ENCODE measurements at places on chromosomes 7 and 10.
A peak's percentile ranks its signal among the peaks of the same experiment; 100 is the strongest.

GRCh38 chr7:43362652-43363034 is 220.3 kb upstream of the STK17A start:
- DNase-seq, result no peak

DNA sequence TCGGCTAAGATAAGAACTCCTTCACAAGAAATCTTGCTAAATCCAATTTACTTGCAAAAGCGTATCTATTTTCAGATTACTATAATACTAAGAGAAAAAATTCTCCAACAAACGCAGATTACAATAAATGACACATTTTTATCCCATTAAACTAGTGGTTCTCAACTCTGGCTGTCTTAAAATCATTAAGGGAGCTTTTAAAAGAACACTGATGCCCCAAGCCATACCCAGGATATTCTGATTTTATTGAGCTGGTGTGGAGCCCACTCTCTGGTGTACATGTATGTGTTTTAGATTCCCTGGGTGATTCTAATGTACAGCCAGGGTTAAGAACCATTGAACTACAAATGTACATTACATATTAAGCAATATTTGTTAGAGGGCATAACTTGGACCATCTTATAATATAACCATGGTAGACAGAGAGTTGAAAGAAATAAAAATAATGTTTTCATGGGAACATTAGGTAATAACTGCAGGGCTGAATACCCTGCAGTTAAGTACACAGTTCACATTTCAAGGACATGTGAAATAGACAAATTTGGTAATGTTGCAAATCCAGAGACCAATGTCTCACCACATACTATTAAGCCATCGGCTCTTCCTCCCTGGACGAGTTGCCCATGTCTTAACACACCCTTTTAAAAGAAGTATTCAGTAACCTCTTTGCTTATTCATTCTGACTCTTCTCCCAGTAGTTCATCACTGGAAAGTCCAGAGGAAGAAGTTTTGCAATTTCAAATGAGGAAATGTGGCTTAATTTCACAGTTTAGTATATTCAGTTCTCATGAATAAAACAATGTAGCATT is 6.2 kb downstream of the GSAP start:
- peak; percentile 10 for DNase-seq

DNA sequence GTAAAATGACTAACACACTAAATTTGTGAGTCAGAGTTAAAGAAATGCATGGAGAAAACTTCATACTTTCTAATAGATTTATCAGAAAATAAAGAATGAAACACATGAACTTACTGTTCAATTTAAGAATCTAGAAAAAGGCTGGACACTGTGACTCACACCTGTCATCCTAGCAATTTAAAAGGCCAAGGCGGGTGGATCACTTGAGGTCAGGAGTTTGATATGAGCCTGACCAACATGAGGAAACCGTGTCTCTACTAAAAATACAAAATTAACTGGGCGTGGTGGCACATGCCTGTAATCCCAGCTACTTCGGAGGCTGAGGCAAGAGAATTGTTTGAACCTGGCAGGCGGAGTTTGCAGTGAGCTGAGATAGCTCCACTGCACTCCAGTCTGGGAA is 1106.2 kb upstream of the LRRN3 start:
- DNase-seq, result no peak

DNA sequence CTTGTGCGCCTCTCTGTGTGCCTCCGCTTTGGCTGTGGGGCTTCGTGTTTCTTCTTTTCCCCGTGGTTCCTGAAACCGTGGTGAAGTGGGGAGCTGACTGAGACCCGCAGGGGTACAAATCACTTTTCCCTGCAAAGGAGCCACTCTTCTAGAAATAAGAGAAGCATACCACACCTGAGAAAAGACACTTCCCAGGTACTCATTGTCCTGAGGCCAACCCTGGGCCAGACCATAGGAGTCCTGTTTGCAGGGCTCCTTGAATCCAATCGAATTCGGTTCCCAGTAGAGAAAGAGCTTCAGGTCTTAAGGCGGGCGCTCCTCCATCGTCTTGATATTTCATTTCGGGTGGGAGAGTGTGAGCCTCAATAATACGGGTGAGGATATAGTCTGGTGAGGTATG is 32.4 kb upstream of the ZNF273 start:
- DNase-seq, result no peak

DNA sequence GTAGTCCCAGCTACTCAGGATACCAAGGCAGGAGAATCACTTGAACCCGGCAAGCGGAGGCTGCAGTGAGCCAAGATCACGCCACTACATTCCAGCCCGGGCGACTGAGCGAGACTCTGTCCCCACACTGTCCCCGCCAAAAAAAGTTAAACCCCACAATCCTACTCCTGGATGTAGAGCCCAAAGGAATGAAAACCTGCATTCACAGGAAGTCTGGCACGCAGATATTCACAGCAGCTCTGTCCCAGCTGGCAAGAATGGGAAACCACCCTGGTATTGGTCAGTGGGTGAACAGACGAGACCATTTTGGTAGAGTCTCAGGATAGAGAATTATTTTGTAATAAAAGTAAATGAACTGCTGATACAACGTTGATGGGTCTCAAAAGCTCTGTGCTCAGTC is 225.2 kb downstream of the MAD1L1 start:
- no peak for DNase-seq

DNA sequence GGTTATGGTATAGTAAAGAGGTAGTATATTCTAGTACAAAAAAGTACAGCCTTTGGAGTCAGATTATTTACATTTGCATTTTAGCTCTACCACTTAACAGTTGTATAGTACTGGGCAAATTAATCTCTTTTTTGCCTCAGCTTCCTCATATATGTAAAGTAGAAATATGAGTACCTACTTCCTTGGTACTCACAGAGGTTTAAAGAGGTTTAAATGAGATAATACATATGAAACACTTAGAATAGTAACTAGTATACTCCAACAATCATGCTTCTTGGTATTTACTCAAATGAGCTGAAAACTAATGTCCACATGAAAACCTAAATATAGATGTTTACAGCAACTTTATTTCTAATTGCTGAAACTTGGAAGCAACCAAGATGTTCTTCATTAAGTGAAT is 14.7 kb downstream of the FRA10AC1 start:
- DNase-seq, result no peak

DNA sequence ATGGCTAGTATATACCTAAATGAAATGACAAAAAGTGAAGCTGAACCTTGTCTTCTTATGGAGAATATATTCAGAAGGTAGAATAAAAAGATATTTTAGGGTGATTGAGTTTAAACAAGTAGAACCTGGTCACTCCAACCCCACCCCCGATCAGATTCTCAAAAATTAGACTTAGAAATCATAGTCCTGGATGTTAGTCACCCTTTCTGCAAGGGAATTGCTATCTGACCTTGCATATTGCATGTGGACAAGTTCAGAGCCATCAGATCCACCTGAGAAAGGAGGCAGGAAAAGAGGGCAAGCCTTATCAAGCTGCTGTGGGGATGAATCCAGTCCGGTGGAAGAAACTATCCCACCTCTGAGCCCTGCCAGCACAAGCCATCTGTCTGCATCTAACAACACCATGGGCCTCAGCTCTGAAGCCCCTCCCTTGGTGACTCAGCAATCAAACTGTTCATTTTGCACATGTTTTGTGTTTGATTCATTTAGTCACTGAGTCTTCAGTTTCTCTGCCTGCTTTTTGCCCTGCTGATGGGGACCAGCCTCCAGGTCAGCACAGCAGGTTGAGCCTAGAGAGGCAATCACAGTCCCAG is 727.3 kb downstream of the AUTS2 start:
- DNase-seq, result no peak

- no peak for DNase-seq
Observed at GRCh38 chr7:108561047-108561619, 8.4 kb downstream of the THAP5 start.

DNA sequence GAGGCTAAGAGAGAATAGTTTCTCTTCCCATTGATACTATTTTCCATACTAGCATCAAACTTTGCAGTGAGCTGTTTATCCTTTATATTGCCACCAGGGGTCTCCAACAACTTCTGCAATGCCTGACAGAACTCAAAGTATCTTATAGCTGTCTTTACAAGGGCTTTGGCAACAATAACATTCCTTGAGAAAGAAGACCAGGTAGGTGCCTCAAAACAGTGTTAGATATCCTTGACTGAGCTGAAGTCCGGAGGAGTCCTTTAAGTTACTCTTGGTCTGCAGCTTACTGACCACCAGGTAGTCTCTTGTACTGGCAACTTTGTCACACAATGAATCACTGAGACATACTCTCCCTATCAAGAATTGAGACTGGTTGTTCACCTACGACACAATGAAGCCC is 30.0 kb upstream of the TES start:
- peak; percentile 73 for DNase-seq

GRCh38 chr7:45123913-45124710 is 12.6 kb upstream of the TBRG4 start:
- DNase-seq, result no peak

- DNase-seq, result no peak
Observed at GRCh38 chr10:27614776-27615175, 110.7 kb downstream of the RAB18 start.

- no peak for DNase-seq
Observed at GRCh38 chr7:512146-512510, 7.5 kb downstream of the PDGFA start.

GRCh38 chr7:138981332-138982203 is at the start of gene KIAA1549:
KIAA1549 (minus strand) TSS chr7:138981389; CDS start chr7:138981269, 120 bp downstream.
- peak; percentile 50 for DNase-seq

DNA sequence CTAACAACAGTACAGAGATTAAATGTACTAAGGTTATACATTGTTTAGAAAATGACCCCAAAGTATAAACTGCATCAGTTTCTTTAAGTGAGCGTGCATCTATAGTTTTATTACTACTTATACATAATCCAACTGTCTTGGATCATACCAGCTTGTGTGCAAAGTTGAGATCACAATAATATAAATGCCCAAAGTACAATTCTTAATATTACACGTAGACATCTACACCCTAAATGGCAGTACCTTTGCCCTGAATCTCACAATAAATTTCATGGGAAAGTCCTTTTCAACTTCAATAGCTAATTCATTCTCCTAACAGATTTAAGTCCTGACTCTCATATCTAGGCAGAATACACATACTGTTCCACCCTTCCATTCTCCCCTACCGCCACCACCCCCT is 11.8 kb downstream of the SCIN start:
- DNase-seq, result no peak

DNA sequence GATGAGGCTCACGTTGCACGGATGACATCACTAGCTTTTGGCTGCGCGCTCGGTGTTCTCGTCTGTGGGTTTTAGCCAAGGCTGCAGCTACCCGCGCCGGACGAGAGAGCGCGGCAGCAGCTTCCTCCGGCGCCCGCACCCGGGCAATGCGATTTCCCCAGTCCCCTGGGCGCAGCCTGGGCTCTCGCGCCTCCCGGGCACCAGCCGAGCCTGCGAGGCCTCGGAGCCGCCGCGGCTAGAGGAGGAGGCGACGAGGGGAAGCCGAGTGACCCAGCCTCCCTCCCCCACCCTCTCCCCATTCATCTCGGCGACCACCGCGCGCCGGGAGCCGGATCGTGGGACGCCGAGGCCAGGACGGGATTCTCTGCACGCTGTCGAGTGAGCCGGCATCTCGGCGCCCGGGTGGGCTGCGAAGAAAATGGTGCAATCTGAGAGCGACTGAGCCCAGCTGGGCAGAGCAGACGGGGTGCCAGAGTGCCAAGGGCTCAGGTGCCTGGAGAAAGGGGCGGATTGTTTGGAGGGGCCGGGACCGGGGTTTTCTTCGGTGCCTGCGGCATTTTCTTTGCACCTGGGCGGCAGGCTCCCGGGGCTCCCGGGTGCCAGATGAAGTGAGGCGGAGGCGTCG is 1.2 kb upstream of the TMEM178B start:
- DNase-seq, result no peak

DNA sequence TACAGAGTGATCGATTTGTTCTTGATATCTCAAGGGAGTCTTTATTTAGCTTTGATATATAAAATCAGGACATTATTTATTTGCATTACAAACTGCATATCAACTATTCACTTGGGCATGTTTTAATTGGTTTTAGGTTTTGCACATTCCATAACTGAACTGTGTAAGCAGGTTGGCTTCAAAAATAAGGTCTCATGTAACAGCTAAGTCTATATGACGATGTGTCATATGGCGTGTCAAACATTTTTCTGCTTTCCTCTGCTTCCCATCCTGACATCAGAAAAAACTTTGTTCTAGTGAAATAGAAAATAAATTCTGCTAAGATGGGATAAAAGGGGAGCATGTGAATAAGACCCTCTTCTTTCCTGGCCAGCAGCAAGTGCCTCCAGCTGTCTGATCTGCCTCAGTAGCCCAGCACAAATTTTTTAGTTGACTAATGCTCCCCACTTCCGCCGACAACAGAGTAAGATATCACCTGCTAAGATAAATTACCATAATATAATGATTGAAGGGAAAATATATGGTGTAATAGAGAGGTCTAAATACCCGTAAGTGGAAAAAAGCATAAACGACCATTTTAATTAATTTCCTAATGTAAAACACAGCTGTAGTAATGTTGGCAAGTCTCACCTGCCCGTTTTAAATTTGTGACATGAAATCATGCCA is 180.5 kb downstream of the TAX1BP1 start:
- DNase-seq, result no peak

- peak; percentile 1 for DNase-seq
Observed at GRCh38 chr10:86632009-86632800, 22.1 kb upstream of the OPN4 start.

- DNase-seq, result no peak
Observed at GRCh38 chr7:15330943-15331342, 230.9 kb downstream of the AGMO start.

DNA sequence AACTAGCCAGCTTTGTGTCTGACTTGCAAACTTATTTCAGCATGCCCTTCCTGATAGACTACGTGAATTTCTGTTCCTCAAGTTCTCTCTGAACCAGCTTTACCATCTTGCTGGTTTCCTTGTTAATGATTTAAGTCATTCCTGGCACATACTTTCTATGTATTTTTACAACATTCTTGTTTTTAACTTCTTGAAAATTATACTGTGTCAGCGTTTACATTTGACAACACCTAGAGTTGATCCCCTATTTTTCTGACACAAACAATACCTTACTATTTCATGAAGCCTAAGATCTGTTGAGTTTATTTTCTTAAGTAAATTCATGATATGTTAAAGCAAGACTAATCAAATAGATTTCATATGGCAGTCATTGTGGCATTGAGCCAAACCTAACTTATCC is 686.3 kb downstream of the XPNPEP1 start:
- DNase-seq, result no peak

- no peak for DNase-seq
Observed at GRCh38 chr7:148045521-148045920, 545.0 kb upstream of the C7orf33 start.

DNA sequence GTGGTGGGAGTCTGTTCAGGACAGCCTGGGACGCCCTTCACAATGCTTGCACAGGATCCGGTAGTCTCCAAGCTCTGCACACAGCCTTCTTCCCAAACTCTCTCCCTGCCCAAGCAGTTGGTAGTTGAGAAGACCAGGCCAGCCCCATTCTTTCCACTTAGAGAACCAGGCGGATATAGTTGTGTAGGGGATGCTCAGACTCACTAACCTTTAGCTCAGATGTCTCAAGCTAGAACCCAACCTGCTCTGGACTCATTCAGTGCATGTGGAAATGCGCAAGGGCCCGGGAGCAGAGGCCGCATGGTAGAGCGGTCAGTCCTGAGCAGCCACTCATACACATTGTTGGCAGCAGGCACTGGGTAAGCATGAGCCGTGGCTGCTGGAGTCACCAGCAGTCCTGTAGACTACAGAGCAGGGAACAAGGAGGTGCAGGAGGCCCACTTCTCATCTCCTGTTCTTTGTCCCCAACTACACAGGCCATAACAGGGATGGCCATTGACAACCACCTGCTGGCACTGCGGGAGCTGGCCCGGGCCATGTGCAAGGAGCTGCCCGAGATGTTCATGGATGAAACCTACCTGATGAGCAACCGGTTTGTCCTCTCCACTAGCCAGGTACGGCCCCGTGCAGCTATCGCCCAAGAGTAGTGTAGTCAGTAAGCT is 17.2 kb upstream of the C10orf53 start:
- no peak for DNase-seq

Measured in CD4-positive, alpha-beta T cell treated with Interferon alpha-2 for 1 hour (primary cell).